ENCODE measurements at places on chromosomes 16 and 17. TPM values are rescaled to one million over a fixed set of nuclear protein-coding genes. Genes with fewer than 3 reads are reported as not detected.

The ACSM5 gene
- total RNA-seq, result 30.5 TPM

DNA sequence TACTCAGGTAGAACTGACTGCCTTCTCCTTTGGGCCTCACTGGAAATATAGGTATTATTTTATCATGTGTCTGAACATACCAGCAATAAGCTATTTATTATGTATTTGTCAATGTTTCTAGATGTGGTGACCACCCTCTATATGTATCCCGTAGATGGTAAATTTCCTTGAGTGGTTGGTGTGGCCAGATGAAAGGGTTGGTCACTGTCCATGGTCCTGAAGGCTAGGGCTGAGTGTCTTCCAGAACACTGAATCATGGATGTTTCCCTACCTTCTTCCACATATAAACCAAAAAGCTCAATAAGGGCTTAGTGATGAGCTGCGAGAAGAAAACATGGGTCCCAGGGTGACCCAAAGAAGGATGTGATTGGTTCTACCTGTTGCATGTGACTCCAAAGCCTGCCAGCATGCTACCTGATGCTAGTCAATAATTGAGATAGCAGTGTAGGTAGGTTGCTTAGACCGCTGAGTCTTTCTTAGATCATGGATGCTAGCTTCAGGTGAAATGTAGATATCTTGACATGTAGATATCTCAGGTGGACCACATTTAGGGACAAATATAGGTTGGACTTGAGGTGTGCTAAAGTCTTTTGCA is 150.3 kb downstream of the ASIC2 start:
- no peak for DNase-seq

The KRT222 gene
- not detected for total RNA-seq

The PRAC2 gene
- not detected for total RNA-seq

The ZFP3 gene
- total RNA-seq, result 8.6 TPM

- DNase-seq, result no peak
These were observed 311.5 kb upstream of the KCNJ16 start for GRCh38 chr17:69763503-69763902.

GRCh38 chr16:83849421-83849820 is 41.6 kb downstream of the HSBP1 start:
- no peak for DNase-seq

The SDR42E1 gene
- not detected for total RNA-seq

The NTN3 gene
- total RNA-seq, result not detected

- DNase-seq, result no peak
These were observed 330.2 kb downstream of the C16orf95 start for GRCh38 chr16:86986809-86987487.

The SLFN13 gene
- 0.15 TPM for total RNA-seq

GRCh38 chr17:55632893-55633292 is 89.8 kb downstream of the TMEM100 start:
- DNase-seq, result no peak

The CDH16 gene
- 0.10 TPM for total RNA-seq

GRCh38 chr16:22284637-22285036 is 12.6 kb upstream of the POLR3E start:
- no peak for DNase-seq

- no peak for DNase-seq
These were observed 1011.9 kb downstream of the CDH8 start for GRCh38 chr16:61024180-61024900.

DNA sequence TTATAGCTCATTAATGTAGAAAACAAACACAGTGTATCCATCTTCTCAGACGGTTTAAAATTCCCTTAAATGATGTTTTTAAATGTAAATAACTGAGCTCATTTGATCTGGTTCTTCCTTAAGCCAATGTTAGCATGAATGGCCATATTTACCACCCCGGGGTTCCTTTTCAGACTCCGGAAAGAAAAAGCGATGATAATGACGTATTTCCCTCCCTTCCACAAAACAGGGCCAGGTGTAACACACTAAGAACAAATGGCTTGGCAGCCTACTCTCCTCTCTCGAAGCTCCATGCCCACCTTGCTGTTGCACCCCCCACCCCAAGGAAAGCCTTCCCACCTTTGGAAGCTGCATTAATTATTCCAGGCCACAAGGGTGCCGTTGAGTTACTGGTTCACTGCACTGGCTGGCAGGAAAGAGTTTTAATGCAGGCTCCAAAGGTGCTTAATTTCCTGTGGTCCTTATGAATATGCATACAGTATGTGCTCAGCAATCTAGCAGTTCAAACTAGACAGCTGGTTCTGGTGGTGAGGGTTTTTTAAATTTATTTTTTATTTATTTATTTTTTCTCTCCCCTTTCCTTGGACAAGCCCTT is 378.9 kb downstream of the WWOX start:
- no peak for DNase-seq

DNA sequence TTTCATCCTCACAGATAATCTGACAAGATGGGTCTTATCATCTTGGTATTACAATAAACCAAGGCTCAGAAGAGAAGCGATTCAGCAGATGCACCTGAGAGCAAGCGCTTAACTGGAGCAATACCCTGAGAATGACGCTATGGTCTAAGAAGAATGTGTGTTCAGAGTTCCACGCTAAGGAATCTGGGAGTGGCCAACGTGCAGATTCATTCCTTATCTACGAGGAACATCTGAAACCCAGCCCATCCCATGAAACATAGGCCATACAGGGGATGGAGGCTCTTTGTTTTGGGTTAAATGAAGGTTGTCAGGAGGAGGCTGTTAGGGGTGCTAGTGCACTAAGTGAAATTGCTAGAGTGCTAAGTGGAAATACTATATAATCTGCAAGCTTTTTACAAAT is 28.5 kb upstream of the KDM8 start:
- no peak for DNase-seq

GRCh38 chr17:42456223-42457106 is 2.2 kb upstream of the ATP6V0A1 start:
- DNase-seq, result no peak

The CIAO3 gene
- 19.0 TPM for total RNA-seq

GRCh38 chr16:49866595-49867071 is 10.7 kb upstream of the ZNF423 start:
- DNase-seq, result no peak

GRCh38 chr17:29369831-29370735 is 20.1 kb upstream of the TAOK1 start:
- DNase-seq, result peak; percentile 22

- DNase-seq, result no peak
These were observed 11.1 kb downstream of the HS3ST3B1 start for GRCh38 chr17:14311981-14312380.

The AFMID gene
- total RNA-seq, result 11.7 TPM

DNA sequence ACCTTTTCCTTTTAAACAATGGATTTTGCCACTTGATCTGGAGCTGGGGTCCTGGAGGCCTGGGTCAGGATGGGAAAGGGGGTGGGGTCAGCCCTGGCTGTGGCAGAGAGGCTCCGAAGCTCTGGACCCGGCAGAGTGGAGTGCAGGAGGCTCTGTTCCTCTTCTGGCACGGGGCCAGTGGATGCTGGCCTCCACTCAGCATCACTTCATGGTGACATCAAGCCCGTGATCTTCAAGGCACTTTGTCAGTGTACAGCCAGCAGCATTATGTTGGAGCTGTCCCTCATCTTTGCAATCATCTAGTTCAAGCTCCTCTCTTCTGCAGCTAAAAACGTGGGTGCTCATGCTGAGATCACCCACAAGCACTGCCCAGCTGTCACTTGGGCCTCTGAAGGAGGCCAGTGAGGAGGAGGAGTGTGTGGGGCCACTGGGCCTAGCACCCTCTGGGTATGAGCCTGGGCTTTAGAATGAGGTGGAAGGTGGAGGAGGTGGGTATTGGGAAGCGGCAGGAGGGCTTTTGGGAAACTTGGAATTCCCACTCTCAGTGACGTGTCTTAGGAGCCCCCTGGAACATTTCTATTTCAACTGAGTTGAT is 45.9 kb upstream of the MGAT5B start:
- DNase-seq, result no peak

The ETV4 gene
- total RNA-seq, result 0.67 TPM

DNA sequence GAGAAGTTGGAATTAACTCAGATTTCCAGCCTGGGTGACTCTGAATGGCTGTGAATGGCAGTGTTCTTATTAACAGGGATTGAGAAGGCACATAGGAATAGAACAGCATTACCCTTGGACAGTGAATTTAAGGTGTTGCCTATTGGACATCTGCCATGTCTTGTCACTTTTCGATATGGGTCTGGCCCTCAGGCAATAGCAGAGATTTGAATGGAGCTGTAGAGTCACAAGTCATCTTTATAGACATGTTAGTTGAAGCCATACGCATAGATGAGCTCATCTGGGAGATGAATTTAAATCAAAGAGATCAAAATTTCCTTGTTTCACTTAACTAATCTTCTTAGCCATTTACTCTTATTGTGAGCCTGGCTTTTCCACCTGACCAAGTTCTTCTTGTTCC is 14.9 kb upstream of the DHRS11 start:
- no peak for DNase-seq
